ENCODE measurements at places on chromosomes 6 and 20.

DNA sequence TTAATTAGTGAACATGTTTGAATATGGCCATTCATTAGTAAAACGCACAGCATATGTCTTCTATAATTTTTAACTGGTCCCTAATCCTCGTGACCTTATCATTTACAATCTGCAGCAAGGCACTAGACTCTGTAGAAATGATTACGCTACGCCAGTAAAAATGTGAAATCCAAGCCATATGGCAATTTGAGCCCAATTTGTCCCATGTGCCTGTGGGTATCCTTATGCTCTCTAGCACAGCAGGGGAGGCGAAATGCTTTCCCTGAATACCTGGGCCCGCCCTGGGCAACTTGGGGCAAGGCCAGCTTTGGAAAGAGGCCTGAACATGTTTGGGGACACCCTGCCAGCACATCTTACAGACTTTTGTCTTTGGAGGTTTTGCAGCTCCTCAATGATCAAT is 122.7 kb upstream of the AGPAT4 start:
- no peak for DNase-seq

DNA sequence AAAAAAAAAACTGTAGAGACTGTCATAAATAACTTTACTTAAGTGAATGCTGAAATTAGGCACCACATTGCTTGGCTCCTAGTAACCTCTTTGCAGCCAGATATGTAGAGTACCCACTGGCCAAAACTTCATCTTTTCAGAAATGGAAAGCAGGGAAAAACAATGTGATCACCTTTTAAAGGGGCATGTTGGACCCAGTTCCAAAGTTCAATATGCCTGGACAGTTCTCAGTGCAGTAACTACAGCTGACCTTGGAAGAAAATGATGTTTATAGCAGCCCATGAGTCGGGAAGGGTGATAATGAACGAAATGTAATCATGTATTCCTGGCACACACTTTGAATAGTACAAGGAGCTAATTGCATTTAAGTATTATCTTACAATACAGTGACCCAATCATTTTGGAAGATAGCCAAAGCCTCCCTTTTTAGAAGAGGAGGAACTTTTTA is 93.6 kb upstream of the TAB2 start:
- DNase-seq: no peak

DNA sequence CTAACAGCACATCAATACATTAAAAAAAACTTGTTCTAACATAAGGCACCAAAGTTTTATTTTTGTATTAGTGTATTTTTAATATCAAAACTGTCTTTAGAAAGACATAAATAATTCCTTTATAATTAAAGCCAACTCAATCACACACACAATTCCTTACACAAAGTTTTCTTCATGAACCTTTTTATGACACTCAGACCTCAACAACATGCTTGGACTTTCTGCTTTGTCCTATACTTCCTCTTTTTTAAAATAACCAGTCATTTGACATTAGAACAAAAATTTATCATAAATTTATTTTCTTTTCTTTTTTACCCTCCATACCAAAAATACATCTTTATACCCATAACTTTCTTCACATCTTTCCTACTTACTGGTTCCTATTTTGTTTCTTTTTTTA is 292.0 kb upstream of the ARID1B start:
- DNase-seq: no peak

GRCh38 chr6:14436592-14437132 is 319.1 kb downstream of the CD83 start:
- DNase-seq: no peak

DNA sequence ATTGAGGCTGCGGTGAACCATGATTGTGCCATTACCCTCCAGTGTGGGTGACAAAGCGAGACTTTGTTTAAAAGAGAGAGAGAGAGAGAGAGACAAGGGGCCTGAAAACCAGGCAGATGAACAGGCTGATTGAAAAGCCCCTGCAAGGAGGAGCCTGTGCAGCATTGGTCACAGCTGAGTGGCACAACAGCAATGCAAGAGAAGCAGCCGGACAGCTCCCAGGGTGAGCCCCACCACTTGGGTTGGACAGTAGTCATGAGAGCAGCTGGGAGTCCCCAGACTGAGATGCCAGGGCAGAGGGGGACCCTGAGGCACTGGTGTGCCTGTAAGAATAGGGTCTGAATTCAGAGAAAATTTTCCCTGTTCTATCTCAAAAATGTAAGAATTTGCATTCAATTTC is 10.2 kb downstream of the DNPH1 start:
- DNase-seq: no peak

DNA sequence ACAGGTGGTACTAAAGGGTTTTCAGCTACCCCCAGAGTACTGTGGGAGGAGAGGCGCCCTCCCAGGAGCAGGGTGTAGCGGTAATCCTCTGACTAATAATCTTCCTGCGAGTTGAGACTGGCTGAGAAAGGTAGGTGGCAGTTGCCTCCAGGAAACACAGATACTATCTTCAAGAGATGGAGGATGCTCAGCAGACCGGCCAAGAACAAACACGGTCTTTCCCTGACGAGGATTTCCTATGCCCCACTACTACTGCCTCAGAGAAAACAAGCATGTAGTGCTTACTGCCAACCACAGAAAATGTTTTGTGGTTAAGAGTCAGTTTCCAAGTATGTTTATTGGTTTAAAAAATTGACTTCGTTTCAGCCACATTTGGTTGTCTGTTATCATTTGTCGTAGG is 26.8 kb downstream of the C6orf89 start:
- peak; percentile 54 for DNase-seq

GRCh38 chr20:59082077-59082740 is 39.6 kb upstream of the PRELID3B start:
- no peak for DNase-seq

GRCh38 chr20:8118039-8118438 is 14.0 kb upstream of the PLCB1 start:
- DNase-seq: no peak

DNA sequence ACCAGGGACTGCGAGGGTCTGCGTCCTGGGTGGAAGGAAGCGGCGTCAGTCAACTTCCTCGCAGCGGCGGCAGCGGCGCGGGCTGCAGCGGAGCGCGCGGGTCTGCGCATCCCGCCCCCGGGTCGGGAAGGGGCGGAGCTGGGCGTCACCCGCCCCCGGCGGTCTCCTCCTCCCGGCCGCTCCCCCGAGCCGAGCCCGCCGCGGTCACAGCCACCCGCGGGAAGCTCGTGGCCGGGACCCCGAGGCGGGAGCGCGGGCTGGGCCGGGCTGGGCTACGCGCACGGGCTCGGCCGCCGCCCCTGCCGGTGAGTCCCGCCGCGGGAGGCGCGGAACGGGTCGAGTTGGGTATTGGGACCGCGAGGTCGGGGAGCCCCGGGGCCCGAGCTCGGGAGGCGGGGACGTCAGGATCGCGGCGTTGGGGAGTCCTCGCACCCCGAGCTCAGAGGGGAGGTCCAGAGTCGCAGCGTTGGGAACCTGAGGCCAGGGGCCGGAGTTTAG is at the start of gene PAQR8:
Gene PAQR8, plus strand, starts transcription at position 207 of the 498 bp plus-strand sequence. CDS start 41,063 bp downstream, outside the sequence.
- DNase-seq: peak; percentile 75

- DNase-seq: no peak
Observed at GRCh38 chr6:138727182-138727581, 46.4 kb upstream of the CCDC28A start.

DNA sequence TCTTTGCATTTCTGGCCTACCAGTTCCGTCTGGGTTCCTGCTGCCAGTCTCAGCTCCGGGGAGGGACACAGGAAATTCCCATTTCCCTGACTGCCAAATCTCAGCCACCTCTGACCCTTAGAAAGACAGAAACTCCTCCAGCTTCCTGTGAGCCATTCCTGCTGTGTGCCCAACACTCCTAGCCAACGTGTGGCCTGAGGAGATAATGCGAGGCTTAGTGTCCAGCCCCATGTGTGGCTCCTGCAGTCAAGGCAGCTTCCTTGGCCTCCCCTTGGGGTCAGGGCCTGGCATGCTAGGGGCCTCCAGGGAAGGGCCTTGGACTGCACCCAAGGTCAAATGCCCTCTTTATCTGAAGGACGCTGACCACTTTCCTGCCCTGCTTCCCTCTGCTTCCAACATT is 45.1 kb downstream of the MAFB start:
- DNase-seq: no peak

DNA sequence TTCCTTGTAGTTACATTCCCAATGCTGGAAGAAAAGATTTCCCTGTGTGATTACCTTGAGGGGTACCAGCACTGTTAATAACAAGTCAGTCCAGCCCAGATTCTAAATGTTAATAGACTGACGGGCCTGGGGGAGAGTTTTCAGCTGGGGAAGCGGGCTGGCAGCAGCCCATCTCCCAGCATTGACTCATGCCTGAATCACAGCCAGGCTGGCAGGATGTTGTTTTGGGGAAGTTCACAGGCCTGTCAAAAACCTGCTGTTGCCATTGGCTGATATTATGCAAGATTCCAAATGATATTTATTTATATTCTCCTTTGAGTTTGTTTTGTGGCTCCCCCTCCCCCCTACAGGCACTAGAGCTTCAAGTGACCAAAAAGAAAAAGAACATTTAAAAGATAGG is 213.9 kb upstream of the CNR1 start:
- no peak for DNase-seq

DNA sequence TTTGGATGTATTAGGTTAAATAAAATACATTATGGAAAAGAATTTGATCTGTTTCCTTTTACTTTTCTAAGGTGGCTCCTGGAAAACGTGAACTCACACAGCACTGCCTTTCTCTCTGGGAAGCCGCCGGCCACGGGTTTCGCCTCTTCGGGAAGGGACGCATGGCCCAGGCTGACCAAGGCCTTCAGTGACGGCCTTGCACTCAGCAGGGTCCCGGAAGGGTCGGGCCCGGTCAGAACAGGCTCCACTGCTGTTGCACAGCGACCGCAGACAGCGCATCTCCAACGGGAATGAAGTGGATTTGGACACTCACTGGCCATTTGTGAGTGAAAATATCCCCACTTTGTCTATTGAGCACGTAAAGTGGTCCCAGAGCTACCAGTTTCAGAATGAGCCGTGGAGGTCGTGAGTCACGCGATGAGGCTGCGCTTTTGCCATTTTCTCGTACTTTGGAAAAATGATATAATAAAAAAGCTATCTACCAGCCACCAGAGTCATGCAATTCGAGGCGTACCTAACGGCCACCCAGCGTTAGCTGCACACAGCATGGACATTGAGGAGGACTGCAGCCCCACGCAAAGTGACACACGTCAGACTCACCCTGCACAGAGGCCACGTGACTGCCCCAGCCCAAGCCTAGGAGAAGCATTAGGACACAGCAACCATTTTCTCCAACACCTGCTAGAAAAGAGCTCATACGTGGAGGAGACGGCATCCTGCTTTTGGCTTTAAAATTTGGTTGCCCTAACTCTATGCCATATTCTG is 244.3 kb downstream of the TTLL2 start:
- no peak for DNase-seq

- no peak for DNase-seq
Observed at GRCh38 chr6:12182676-12183075, 107.5 kb upstream of the EDN1 start.

DNA sequence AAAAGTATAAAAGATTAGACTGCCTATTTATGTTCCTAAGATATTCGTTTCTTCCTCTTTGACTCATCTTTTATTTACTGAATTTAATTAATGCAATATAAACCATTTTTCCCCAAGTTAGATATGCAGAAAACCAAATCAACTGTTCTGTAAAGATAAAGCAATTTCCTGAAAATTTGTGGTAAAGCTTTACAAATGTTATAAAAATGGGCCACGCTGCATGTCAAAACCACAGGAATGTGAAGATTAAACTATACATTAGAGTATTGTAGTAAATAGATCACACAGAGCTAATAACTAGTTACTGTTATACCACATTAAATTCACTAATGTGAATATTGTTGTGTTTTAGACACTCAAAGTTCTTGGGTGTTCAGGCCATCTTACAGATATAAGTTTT is 83.4 kb downstream of the OPN5 start:
- no peak for DNase-seq

- no peak for DNase-seq
Observed at GRCh38 chr6:31502586-31502985, 4.6 kb downstream of the MICB start.

DNA sequence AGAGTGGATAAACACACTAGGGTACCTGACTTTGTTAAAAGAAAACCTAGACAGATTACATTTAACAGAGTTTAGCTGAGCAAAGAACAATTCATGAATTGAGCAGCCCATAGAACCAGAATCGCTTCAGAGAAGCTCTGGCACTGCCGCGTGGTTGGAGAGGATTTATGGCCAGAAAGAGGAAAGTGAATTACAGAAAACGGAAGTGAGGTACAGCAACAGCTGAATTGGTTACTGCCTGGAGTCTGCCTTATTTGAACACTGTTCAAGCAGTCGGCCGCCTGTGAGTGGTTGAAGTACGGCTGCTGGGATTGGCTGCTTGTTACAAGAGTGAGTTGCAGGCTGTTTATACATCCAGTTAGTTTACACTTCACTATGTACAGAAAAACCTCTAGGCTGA is 253.8 kb upstream of the CDYL start:
- no peak for DNase-seq

- DNase-seq: no peak
Observed at GRCh38 chr20:52275181-52275691, 83.7 kb upstream of the ZFP64 start.

DNA sequence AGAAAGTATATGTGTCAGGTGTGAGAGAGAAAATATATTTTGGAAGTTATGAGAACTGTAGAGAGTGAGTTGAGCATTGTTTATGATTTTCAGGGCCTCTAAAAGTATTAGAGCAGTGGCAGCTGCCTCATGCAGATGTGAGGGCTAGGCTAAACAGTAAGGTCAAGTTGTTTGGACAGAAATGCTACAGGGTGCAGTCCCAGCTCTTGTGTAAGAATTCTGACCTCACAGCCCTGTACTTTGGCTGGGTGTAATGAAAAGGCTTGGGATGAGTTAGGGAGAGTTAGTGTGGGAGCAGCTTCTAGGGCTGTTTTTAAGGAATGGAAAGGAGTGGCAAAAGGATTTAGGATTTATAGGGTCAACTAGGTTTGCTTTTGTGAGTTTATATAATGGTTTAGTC is 764.8 kb upstream of the ADGRB3 start:
- DNase-seq: no peak

- no peak for DNase-seq
Observed at GRCh38 chr20:6780433-6781190, 13.1 kb downstream of the BMP2 start.

DNA sequence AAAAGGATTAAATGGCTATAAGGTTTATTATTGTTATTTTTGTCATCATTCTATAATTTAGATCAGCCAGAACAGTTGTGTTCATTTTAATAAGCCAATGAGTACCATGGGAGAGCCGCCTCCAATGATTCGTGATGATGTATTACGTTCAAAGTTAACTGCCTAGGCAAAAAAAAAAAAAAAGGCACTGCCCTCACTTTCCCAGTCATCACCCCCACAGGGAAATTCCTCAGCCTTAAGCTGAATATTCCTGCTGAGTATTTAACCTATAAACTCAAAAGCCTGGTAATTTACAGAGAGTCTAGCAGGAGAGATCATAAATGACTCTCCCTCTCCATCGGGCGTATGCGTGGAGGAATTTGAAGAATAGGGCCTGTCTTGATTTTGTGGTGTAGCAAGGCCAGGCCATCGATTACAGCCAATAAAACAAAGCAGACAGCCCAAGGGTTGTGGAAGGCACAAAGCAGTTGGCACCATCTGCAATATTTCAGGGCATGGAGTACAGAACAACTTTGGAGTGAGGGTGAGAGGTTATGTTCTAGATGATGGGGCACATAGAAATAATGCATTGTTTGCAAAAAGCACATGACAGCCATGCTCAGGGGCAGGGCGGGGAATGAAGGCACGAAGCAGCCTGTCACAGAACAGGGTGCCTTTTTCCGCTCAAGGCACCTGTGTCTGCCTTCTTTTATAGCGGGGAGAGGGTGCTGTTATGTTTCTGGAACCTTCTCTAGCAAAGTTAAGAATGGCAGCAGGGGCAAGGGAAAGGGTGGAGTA is 138.2 kb upstream of the DTNBP1 start:
- no peak for DNase-seq
